ENCODE measurements at places on chromosomes 3 and 15.

DNA sequence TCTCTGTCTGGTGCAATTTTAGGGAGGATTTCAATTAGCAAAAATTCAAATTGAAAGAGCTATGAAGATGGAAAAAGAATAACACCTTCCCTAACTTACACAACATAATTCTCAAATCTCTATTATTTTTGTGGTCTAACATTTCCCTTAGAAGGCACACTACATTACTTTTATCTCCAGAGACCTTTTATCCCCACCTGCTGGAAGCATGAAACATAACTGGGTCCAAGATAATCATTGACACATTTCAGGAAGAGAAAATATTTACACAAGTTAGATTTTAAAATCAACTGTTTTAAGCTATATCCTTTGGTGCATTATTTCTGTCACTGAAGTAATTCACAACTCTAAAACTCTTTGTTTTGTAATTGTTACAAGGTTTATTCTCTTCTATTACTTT, 779.5 kb downstream of the ROBO1 start:
- peak; percentile 5 for DNase-seq

- DNase-seq: no peak
These were observed 132.7 kb downstream of the GHSR start for GRCh38 chr3:172315401-172316091.

GRCh38 chr3:146374146-146374545, 95.2 kb downstream of the PLSCR2 start:
- no peak for DNase-seq

DNA sequence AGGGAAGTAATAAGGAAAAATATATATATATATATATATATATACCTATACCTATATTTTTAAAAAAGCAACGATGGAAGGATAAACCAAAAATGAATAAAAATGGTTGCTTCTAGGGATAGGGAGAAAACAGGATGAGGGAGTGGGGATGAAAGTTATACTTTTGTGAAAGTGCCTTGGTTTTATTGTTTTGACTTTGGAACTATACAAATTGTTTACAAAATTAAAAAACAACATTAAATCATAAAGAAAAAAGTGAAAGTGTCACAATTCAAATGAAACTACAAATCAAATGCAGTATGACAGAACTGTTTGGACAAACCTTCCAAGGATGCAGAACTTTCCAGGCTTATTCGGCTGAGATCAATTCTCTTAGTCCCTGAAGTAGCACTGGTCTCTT, 54.4 kb downstream of the SLC24A1 start:
- DNase-seq: no peak

DNA sequence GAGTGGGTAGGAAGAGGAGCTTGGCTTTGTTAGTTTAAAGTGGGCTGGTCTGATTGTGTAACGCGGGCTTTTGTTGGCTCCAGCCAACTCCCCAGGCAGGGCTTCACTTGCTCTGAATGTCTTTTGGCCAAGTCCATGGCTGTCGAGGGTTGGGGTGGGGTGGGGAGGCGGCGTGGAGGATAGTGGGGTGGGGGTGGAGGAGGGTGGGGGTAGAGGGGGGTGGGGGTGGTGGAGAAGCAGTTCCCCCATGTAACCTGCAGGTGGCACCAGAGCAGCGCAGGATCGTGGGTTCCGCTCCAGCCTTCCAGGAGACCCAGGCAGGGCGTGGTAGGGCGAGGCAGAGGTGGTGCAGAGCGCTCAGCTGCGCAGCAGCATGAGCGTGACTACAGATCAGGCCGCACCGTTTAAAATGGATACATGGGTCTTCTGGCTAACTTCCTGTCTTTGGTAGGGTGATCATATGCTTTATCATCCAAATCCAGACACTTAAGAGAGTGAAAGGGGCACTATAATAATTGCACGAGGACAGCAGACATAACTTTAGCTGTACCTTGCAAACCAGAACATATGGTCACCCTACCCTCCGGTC, 28.3 kb downstream of the GOLGA6A start:
- DNase-seq: peak; percentile 79

DNA sequence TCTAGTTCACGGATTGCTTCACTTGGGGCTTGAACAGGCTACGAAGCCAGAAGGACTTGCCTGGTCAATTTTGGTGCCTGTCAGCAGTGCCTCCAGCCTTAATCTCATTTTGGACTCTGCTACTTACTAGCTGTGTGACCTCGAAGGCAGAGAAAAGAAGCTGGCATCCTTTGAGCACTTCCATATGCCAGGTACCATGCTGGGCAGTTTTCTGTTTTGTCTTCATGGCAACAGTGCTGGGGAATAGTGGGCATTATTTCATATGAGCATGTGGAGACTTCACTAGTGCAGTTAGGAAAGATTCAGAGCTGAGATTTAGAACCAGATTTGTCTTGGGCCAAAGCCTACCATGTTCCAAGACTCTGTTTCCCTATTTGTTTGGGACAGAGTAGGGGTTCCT, 92.2 kb downstream of the LRTM1 start:
- no peak for DNase-seq

- DNase-seq: no peak
These were observed 59.1 kb downstream of the LSAMP start for GRCh38 chr3:116386168-116386567.

GRCh38 chr3:112687211-112687610, 46.3 kb upstream of the CCDC80 start:
- DNase-seq: no peak

- no peak for DNase-seq
These were observed 57.6 kb downstream of the ESYT3 start for GRCh38 chr3:138491971-138492370.

DNA sequence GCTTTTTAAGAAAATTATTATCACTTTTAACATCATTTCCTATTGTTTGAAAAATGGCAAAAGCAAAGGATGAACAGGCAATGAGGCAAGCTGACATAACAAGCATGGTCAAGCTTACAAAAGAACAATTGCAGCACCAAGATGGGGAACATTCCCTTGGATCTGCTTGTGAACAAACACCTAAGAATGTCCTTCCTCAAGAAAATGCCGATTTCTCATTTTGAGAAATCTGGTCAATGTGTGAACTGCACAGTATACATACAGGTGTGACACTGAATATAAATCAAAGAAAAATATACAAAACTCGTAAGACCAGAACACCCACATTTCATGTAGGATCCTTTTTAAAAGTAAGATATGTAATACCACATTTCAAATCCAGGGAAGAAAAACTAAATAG, 58.9 kb downstream of the LRRFIP2 start:
- DNase-seq: no peak

GRCh38 chr3:45140141-45140769, 5.9 kb downstream of the CDCP1 start:
- DNase-seq: no peak

DNA sequence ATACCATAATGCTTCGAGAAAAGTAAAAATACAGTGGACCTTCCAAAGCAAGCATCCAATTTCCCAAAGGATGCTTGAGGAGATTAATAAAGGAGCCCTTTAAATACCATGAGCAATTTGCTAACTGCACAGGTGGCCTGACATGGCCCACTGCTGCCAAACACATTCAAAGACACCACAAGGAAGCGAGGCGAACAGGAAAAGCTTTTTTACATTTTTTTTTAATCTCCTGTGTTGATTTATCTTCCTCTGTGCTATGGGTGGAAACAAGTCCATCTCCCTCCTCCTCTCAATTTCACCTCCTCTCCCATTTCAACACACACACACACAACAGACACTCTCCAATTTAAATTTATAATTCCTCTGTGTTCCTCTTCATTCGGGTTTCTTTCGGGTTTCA, 243.4 kb downstream of the IGSF11 start:
- DNase-seq: no peak

GRCh38 chr15:74258456-74259291, 22.5 kb downstream of the CCDC33 start:
- no peak for DNase-seq

DNA sequence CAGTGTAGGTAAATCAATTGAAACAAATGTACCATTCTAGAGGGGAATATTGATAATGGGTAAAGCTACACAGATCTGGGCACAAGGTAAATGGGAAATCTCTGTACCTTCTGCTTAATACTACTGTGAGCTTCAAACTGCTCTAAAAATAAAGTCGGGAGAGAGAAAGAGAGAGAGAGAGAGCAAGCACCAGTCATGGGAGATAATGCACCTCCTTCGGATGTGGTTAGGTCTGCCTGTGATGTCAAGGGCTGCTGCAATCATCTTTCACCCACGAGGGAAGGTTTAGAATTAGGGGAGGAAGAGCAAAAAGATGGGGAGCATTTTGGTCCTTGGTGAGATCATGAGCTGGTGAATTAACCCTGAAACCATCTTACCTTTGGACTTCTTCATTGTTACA, 219.1 kb downstream of the ZNF385D start:
- DNase-seq: no peak

DNA sequence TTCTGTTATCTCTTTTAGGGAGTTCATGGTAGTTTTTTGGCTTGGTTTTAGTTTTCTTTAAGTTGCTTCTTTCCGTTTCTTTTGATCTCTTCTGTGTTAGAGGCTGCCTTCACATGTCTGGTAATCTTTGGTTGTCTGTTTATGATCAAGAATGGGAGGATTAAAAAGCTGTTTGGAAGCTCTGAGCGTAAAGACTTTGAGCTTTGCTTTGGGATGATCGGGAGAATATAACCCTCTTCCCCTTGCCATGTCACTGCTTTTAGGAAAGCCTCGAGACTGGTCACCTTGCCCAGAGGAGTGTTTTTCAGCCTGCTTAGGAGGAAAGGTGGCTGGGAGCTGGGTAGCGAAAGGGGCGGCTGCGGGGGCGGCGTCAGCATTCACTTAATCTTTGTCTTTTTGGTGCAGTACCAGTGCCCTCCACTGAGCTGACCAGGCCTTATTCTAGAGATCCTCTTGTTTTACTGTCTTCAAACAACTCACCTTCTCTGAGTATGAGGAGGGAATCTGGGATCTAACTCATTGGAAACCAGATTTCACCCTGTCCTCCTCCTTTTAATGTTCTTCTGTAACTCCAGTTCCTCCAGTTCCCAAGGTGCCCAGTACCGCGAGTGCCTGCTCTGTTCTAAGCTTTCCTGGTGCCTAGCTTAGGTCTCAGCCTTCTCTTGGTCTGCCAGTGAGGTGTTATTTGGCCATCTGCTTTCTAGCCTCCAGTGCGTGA, 15.5 kb downstream of the TATDN2 start:
- DNase-seq: peak; percentile 65

GRCh38 chr15:91976966-91977365, 123.5 kb downstream of the SLCO3A1 start:
- DNase-seq: no peak

- no peak for DNase-seq
These were observed 257.7 kb upstream of the NR2F2 start for GRCh38 chr15:96072821-96073220.

GRCh38 chr3:165751637-165752036, 85.6 kb downstream of the BCHE start:
- DNase-seq: no peak

DNA sequence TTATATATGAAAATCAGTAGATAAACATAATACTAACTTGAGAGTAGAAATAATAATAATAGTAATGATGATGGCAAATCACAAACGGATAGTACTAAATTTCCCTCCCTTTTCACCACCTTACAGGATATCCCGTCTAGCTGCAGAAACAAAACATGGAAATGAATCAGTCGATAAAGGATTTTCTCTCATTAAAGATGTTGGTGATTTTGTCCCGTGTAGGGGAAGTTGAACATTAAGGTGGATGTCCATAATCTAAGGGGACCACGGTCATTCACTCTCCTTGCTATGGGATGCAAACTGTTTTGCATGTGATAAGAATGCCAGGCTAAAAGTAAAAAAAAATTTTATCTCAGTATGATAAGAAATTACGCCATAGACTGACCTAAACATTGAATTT, 1027.7 kb upstream of the NR2F2 start:
- no peak for DNase-seq

- DNase-seq: no peak
These were observed 51.1 kb downstream of the IFT57 start for GRCh38 chr3:108171106-108171505.
